Stimulated activated CD4-positive, alpha-beta T cell treated with anti-CD3 and anti-CD28 coated beads, TNF-alpha, amount 100 ng/mL, for 48 hours (primary cell): ENCODE measurements at places on chromosomes 1 and 21.
A peak's percentile ranks its signal among the peaks of the same experiment; 100 is the strongest.

DNA sequence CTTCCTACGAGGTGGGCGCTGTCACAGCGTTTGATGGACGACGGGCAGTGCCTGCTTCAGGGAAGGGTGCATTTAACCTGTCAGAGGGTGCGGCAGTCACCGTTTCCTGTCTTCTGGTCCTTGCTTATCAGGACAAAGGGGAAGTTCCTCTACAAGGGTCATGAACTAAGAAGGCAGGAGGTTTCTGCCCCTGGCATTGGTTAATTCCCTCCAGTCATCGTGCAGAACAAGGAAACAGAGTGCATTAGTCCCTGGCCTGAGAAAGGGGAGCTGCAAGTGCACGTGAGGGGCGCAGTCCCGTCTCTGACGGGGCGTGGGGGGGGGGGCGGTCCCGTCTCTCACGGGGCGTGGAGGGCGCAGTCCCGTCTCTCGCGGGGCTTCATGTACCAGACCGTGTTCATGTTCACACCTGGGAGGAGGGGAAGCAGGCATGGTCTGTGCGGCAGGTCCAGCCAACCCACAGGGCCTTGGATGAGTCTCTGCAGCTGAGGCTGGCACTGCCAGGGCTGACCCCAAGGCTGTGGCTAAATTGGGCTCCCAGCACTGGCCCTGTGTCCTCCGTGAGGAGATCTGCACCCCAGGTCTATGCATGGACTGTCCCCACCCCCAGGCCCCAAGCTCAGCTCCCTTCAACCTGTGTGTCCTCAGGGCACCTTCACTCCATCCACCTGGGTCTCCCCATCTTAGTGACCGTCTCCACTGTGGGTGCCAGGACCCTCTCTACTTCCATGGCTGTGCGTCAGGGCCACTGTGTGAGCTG is 89.2 kb upstream of the COL6A1 start:
- no peak for DNase-seq

DNA sequence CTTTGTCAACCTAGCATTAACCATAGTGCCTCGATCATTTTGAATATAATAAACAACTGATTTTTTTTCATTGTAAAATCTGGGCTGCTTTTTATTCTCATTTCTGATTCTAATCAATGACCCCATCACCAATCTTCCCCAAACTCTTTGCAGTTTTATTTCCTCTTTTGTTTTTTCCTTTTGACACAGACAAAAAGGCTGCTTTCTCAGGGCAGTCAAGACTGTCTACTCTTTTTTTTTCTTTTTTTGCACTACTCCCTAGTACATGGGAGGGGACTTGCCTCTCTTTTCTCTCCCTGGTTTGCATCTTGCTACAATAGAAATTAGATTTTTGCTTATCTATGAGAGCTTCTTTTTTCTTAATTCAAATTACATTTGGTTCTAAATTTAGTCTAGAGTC is 987.9 kb downstream of the ADGRL2 start:
- DNase-seq, result no peak

DNA sequence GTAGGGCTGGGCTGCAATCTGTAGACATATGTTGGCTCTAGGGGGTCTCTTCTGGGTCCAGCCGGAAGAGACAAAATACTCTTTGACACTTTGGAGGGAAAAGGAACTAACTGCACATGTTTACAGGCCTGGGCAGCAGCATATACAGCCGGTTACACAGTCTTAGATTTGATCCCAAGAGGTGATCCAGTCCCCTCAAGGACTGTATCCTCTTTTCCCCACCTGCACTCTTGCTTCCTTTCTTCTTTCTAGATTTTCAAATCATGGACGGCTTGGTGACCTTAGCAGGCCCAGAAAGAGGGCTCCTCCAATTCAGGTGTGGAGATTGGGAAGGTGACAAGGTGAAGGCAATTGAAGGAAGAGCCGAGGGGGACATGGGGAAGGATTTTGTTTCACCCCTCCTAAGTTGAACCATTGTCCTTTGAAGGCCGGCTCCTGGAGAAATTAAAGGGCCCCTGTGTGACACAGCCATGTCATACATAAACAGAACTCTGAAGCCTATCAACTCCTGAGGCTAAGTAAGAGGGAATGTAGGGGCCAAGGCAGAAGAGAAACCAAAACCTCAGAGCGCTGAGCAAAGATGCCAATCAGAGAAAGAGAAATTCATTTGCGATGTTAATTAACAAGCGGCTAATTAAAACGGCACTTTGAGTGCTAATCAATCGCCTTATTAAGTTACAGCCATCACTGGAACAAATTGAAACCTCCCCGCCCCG is 5.9 kb upstream of the BARHL2 start:
- no peak for DNase-seq

GRCh38 chr1:93908394-93909145 is 660 bp downstream of the GCLM start:
- DNase-seq, result peak; percentile 14

GRCh38 chr21:36186081-36186480 is 29.5 kb downstream of the DOP1B start:
- no peak for DNase-seq

- DNase-seq, result no peak
Measured at GRCh38 chr1:172360985-172361384, 59.5 kb upstream of the C1orf105 start.

GRCh38 chr1:219639876-219640577 is 27.1 kb upstream of the ZC3H11B start:
- DNase-seq, result no peak

DNA sequence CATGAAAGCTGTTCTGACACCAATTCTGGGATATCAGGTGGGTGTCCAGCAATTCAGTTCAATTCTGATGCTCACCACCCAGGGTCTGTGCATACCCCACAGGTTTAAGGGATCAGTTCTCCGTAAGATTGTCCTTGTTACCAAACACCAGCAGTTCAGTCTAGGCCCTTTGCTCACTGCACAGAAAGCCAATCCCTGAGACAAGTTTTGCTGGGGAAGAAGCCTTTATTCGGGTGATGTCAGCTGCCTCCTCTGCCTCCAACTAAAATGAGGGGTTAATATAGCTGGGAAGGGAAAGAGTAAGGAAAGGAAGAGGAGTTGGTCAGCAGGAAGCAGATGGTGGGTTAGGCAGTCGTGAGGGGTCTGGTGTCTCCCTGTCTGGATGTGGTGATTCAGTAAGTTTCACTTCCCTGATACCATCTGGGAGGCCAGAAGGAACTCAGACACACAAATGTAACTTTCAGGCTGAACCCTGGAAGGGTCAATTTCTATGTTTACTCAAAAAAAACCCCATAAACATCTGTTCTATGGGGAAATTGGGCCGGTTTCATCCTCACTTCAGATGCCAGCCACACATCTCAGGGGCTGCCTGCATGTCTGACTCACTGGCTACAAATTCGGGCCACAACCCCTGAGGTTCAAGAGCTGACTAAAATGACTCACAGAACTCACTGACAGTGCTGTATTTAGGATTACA is 83.3 kb upstream of the PGBD5 start:
- DNase-seq, result no peak

- DNase-seq, result no peak
Measured at GRCh38 chr1:172269644-172270043, 150.8 kb upstream of the C1orf105 start.

DNA sequence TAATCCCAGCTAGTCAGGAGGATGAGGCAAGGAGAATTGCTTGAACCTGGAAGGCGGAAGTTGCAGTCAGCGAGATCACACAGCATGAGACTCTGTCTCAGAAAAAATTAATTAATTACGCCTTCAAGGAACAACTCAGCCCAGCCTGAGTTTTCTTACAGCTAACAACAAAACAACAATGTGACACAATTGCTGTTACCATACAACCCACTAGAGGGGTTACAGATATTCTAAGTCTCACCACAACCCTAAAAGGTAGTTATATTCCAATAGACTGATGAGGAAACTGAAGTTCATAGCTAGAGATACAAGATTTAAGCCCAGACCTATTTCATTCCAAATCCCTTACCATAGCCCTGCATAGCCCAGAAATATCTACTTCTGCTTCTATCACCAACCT is 2.9 kb upstream of the LRRC8C start:
- no peak for DNase-seq

- DNase-seq, result no peak
Measured at GRCh38 chr21:33264561-33264960, 1.6 kb upstream of the IL10RB start.

DNA sequence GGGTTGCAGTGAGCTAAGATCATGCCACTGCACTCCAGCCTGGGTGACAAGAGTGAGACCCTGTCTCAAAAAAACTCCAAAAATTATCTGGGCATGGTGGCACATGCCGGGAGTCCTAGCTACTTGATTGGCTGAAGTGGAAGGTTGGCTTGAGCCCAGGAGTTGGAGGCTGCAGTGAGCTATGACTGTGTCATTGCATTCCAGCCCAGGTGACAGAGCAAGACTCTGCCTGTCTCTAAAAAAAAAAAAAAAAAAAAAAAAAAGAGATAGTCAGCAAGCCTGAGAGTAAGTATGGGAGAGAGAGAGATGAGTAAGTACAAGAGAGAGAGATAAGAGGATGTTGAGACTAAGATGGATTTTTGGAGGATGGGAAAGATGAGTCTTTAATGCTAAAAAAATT is 180.8 kb upstream of the CACYBP start:
- DNase-seq, result no peak

DNA sequence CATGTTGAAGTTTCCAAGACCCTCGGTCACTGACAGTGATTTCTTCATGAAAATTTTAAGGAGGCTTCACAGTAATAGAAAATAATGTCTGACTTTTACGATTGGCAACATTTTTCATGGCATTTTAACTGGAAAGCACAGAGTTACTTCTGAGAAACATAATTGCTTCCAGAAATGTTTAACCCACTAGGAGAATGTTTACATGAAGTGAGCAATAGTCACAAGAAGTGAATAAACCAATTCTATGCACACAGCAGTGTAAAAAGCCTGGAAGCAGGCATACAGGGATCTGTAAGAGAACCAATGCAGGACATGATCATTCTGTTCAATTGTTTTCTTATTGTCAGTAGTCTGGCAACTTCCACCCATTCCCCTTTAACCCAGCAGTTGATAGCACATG is 316.2 kb upstream of the CXADR start:
- DNase-seq, result no peak

GRCh38 chr1:215393476-215393875 is 173.6 kb upstream of the KCTD3 start:
- DNase-seq, result no peak

- DNase-seq, result no peak
Measured at GRCh38 chr1:6302568-6302967, 41.7 kb upstream of the GPR153 start.

- no peak for DNase-seq
Measured at GRCh38 chr1:180675586-180675985, 43.8 kb downstream of the XPR1 start.

GRCh38 chr1:79519084-79519760 is 512.7 kb upstream of the ADGRL4 start:
- DNase-seq, result no peak

- no peak for DNase-seq
Measured at GRCh38 chr1:221035662-221036153, 156.5 kb downstream of the HLX start.

GRCh38 chr1:151222130-151222529 is 23.8 kb downstream of the PIP5K1A start:
- no peak for DNase-seq

GRCh38 chr1:187300081-187300480 is 471.3 kb downstream of the PLA2G4A start:
- no peak for DNase-seq

GRCh38 chr1:184072376-184072775 is 20.8 kb downstream of the TSEN15 start:
- no peak for DNase-seq

- no peak for DNase-seq
Measured at GRCh38 chr1:21836010-21836409, 23.9 kb downstream of the LDLRAD2 start.

- DNase-seq, result no peak
Measured at GRCh38 chr21:45079351-45079750, 5.0 kb downstream of the ADARB1 start.

DNA sequence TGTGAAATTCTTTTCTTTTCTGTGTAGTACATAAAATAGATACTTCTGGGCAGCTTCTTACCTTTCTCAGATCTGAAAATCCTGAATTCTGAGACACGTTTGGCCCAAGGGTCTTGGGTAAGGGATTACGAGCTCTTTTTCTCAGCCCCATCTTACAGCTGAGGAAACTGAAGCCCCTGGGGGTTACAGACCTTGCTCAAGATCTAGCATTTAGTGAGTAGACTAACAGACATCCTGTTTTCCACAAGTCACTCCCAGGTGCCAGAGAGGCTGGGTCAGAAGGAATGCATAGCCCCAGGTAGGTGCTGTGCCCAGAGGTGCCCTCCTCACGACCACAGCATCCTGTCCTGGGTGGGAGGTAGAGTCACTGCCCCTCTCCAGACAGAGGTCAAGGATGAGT is 13.2 kb upstream of the CREG1 start:
- no peak for DNase-seq

- no peak for DNase-seq
Measured at GRCh38 chr1:248802454-248802853, 23.3 kb downstream of the SH3BP5L start.

- DNase-seq, result no peak
Measured at GRCh38 chr1:59569198-59569597, 245.6 kb upstream of the HOOK1 start.

- no peak for DNase-seq
Measured at GRCh38 chr1:235784950-235785349, 81.8 kb downstream of the LYST start.

- no peak for DNase-seq
Measured at GRCh38 chr1:54340878-54341277, 65.3 kb downstream of the SSBP3 start.

DNA sequence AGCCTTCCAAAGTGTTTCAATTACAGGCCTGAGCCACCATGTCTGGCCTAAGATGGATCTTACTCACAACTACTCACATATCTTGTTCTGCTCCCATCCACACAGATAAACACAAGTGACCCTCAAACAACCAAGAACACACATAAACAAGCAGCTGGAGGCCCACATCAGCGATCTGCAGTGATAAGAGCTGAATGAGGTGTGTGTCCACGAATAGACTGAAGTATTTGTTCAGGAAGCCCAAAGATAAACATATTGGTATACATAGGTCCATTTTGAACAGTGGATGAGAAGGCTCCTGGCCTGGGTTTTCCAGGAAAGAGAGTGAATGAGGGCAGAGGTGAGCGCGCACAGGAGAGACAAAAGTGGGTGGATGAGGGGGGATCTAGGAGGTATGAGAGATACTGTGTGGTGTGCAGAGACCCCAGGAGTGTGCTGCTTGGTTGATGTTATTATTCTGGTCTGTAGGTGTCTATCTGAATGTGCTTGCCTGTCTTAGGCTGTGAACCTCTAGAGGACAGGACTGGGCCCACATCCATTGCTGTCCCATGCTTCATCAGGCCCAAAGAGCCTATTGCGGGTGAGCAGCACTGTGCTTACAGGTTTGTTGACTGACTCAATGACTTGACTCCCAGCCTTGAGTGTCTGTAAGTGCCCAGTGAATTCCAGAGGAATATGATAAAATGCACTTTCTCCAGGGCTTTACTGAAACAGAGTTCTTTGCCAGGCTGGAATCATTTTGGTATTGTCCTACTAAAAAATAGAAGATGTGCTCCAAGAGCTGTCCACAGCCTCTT is 79.9 kb upstream of the ATP1A1 start:
- no peak for DNase-seq

- no peak for DNase-seq
Measured at GRCh38 chr1:179793281-179793680, 50.2 kb downstream of the FAM163A start.

GRCh38 chr21:39669976-39670661 is 57.4 kb downstream of the B3GALT5 start:
- DNase-seq, result no peak

- no peak for DNase-seq
Measured at GRCh38 chr1:207815913-207816291, 64.0 kb downstream of the CD46 start.

- no peak for DNase-seq
Measured at GRCh38 chr1:204927673-204928641, 57.3 kb downstream of the NFASC start.
